ENCODE measurements at places on chromosomes 12 and 14.
A peak's percentile ranks its signal among the peaks of the same experiment; 100 is the strongest.

DNA sequence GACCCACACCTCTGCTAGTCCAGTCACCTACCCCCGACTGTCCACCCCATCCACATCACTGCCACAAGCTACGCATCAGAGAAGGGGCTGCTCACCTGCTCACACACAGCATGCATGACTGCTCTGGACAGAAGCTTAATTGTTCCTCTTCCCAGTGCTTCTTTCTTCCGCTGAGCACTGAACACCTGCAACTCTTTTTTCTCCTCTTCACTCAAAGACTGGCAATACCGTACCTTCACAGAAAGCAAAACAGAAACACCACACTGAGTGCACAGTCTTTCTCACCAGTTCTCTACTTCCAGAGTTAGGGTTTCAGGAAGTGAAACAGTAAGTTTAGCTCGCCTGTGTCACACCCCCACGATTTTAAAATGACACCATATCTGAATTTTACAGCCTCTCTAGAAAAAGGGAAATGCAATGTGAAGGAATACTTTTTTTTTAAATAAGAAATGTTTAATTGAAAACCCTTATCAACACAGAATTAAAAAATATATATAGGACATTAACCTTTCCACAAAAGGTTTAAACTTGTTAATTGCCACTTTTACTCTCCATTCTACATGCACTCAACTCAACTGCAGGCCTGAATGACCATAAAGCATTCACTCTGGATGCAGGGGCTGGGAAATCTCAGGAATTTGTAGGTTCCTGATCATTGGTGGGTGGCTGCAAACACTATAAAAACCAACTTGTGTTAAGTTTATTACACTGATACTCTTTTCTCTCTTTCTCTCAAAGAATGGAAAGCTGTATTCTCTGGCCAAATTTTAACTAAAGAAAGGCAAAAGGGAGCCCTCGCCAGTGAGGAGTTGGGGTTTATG, 120.0 kb downstream of the PRICKLE1 start:
- DNase-seq: no peak

GRCh38 chr12:74259199-74259598, 278.4 kb upstream of the ATXN7L3B start:
- no peak for DNase-seq

DNA sequence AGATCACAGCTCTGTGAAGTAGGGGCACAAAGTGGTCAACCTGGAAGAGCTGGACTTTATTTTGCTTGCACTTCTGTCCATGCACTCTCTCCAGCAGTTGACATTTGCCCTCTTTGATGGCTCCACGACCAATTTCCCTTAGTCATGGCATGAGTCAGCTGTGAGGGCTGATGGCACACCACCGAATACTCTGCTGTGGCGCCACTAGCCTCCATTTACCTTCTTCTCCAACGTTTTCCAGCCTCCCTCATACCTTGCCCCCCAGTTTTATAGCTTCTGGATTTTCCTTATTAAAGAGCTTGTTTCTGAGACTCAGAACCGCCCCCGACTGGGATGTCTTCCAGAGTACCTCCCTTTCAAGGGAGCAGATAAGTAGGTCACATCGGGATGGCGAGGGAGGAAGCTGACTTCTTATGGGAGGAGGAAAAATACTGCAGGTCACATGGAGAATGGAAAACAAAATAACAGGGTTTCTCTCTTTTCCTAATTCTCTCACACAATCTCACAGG, 17.6 kb downstream of the NINJ2 start:
- DNase-seq: no peak

- DNase-seq: no peak
These were observed 10.6 kb downstream of the MCRS1 start for GRCh38 chr12:49557187-49557916.

GRCh38 chr12:9866860-9867269, 2.3 kb downstream of the CLEC2B start:
- DNase-seq: no peak

DNA sequence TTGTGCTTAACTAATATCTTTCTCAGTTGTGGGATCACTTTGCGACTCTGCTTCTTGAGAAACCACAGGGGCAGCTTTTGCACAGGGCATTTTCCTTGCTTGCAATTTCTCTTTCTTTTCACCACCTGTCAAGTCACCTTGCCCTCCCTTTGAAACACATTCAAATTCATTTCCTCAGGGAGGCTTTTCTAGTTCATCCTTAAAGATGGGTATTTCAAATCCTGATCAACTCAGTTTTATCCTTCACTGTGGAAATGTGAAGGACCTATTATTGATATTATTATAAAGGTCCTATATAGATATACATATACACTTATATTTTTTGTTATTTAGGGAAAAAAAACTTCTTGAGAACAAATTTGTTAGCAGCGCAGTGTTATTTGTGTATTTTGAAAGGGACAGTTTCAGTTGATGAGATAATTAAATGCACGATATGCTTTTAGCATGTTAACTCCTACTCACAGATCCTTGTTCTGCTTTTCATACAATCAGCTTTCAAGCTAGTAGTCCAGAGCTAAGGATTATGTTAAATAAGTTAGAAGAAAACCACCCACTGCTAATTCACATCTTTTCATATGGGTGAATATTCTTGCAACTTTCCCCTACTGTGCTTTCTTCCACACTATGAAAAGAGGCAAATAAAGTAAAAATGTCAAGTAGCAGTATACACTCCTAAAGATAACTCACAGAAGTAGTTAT, 501.4 kb upstream of the RGS6 start:
- no peak for DNase-seq

GRCh38 chr12:50536831-50537537, 32.2 kb downstream of the DIP2B start:
- DNase-seq: no peak

DNA sequence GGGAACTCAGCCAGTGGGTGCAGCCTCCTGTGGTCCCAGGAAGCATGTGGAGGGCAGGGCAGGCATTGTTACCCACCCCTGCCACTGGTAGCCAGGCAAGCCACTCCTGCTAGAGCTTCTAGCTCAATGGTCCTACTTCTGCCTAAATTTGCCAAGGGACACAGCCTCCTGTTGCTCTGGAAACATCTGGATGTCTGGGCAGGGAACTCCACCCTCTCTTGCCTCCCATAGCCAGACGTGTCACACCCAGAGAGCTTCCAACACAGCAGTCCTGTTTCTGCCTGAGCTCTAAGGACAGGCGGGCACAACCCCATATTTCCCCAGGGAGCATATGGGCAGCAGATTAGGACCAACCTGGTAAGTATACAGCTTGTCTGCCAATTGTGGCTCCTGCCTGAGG, 350.2 kb downstream of the GLT1D1 start:
- no peak for DNase-seq

DNA sequence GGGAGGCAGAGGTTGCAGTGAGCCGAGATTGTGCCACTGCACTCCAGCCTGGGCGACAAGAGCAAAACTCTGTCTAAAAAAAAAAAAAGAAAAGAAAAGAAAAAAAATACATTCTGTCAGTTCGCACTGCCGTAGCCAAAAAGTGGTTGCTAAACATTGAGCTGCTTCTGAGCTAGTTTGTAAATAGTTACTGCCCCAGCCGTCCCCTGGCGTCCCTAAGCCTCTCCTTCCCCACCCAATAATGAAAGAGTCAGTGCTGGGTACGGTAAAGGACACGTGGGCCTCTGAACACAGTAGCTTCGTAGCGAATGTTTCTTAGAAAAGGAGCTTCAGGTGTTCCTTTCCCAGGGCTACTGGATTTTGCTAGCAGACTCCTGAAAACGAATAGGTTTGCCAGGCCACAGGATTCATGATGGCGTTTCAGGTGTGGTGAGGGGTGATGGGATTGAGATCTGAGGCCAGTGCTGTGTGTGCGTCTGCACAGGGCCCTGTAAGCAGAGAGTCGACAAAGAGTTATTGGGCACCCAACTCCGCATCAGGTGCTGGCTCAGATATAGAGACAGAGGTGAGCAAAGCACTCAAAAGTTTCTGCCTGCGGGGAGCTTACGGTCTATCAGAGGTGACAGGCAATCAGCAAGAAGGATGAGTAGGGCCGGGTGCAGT, 94.1 kb downstream of the LGMN start:
- DNase-seq: no peak

GRCh38 chr12:13000616-13000924, 505 bp upstream of the HEBP1 start:
- DNase-seq: peak; percentile 60

DNA sequence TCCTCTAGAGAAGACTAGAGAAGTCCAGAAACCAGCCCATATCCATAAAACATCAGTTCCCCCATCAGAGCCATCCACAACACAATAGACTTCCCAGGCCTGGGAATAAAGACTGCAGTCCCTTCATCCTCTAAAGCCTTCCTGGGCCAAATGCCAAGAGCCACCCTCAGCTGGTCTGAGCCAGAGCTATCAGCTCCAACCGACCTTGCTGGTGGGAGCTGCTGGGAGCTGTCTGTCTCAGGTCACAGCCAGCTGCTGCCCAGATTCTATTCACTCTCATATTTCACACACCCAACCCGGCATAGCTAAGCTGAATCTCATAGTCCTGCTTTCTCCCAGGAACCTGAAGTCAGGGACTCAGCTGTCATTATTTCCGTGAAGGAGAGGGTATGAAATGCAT, 10.9 kb upstream of the TFCP2 start:
- no peak for DNase-seq

DNA sequence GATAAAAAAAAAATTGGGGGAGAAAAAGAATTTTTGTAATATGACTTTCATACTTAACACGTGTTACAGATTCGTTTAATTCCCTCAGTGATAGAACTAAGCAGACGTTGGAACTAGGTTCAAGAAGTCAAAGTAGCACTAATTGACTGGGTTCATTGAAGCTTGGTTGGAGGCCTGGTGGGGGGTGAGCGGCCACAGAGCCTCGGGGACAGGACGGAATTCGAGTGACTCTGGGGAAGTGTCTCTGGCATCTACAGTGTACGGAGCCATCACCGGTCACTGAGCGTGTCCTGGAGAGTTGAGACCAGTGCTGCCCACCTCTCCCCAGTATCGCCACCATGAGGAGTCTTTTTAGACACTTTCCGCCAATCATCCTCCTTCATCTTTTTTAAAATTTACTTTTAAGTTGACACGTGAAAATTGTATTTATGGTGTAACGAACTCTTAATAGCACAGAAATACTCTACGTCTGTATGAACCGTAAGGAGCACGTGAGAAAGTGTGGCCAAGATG, 1.3 kb downstream of the ZFYVE21 start:
- no peak for DNase-seq

- DNase-seq: no peak
These were observed 311.9 kb upstream of the TBX3 start for GRCh38 chr12:114995891-114996290.

GRCh38 chr14:77508876-77509275, 10.3 kb upstream of the ISM2 start:
- DNase-seq: no peak

GRCh38 chr12:12486661-12487240, 75.9 kb downstream of the DUSP16 start:
- DNase-seq: no peak

- no peak for DNase-seq
These were observed 17.2 kb downstream of the WSCD2 start for GRCh38 chr12:108146035-108146893.

DNA sequence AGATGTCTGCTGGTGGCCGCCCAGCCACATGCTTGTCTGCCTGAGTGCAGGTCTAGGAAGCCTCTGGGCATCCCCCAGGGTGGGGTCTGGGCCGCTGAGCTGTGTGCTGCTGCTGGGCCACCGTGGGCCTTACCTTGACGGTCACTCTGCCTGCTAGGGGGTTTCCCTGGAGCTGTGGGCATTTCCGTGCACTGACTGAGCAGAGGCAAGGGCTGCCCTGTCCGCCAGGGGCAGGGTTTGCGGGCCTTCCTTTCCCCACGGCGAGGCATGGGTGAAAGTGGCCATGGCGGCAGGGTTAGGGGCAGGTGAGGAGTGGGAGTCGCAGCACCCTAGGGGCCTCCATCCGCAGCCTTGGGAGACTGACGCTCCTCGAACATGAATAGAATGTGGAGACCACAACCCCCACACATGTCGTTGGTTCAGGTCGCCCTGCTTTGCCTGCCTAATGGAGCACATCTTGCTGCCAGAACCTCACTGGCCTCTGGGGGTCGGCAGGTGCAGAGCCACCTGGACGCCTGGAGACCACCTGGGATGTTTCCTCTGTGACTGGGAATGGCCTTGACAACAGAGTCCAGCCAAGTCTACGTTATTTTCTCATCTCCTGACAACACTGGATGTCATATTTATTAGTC, 2.5 kb downstream of the ZBTB42 start:
- DNase-seq: no peak

GRCh38 chr14:96989306-96989705, 192.1 kb downstream of the VRK1 start:
- no peak for DNase-seq

- DNase-seq: no peak
These were observed 81.6 kb downstream of the ITPK1 start for GRCh38 chr14:93033983-93034670.

Measured in NCI-H1930 (cell line).